ENCODE measurements at places on chromosomes 6 and 20.
A peak's percentile ranks its signal among the peaks of the same experiment; 100 is the strongest.

- no peak for DNase-seq
Measured at GRCh38 chr6:129342796-129343195, 367.2 kb downstream of the ARHGAP18 start.

- no peak for DNase-seq
Measured at GRCh38 chr6:2481307-2481706, 235.9 kb upstream of the GMDS start.

GRCh38 chr6:44735630-44735963 is 348.1 kb downstream of the CDC5L start:
- no peak for DNase-seq

DNA sequence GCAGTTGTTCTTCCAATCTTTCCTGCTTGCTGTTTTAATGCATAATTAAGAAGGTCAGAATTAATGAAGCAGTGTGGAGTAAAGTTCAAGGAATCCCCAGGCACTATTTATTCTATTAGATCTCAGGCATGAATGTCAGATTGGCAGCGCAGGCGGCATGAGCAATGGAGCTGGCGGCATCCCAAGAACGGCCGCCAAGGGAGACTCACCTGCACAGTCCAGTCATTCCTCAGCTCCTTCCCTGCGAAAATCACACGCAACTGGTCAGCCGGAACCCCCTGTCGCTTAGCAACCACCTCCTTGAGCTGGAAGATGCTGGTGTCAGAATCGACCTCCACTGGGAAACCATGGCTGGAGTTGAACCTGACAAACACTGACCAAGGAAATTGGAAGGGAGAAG is 284.5 kb downstream of the PRKN start:
- DNase-seq = no peak

- DNase-seq = no peak
Measured at GRCh38 chr6:135710042-135710441, 141.5 kb upstream of the PDE7B start.

DNA sequence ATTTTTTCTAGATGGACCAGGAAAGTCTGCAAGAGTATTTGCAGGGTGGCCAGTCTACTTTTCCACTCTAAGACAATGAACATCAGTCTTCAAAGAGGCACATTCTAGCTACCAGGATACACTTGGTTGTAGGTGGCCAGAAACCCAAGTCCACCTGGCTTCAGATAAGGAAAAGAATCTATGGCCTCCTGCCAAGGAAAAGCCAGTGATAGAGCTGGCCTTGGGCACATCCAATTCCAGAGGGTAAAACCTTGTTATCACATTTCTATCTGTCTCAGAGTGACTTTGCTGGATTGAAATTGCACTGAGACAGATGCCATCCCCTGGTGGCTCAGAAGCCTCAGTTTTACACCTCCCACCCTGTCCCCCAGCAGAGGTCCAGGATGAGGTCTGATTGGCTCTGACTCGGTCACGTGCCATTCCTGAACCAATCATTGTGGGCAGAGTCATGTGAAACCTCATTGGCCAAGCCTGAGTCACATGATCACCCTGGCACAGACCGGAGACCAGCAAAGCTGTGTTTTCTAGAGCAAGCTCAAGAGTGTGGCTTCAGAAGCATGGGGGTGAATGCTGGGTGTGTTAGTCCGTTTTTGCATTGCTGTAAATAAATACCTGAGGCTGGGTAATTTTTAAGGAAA is 497.4 kb upstream of the SULF2 start:
- DNase-seq = no peak

DNA sequence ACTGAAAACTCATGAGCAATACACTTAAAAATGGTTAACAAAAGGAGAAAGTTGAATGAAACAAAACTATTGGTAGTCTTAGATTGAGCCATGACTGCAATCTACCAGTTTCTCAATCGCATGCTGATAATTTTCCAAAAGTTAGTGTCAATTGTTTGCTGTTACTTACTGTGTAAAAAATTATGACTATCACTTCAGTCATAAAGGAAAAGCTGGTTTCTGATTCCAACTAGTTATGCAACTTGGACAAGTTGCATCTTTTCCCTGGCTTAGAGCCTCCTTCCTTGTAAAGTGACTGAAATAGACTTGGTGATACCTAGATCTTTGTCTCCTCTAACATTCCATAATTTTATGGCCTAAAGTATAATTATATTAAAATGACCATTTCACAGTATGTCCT is 88.3 kb upstream of the PAK5 start:
- no peak for DNase-seq

- DNase-seq = no peak
Measured at GRCh38 chr6:122476131-122476530, 4.5 kb upstream of the SERINC1 start.

DNA sequence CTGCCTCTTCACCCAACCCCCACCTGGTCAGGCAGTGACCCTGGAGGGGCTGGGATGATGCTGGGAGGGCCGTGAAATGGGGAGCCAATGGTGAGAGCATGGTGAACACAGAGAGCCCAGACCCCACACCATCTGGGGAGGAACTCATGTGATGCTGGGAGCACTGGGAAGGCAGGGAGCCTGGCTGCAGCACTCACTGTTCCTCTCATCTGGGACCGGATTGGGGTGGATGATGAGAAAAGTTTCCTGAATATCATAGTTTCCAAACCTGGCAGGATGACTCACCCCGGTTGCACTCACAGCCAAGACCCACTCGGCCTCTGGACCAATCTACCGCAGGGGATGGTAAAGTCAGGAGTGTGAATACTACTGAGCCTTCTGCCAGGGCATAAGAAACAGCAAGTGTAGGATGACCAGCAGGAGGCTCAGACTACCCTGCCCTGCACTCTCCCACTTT is 21.8 kb downstream of the ULBP1 start:
- DNase-seq = no peak

DNA sequence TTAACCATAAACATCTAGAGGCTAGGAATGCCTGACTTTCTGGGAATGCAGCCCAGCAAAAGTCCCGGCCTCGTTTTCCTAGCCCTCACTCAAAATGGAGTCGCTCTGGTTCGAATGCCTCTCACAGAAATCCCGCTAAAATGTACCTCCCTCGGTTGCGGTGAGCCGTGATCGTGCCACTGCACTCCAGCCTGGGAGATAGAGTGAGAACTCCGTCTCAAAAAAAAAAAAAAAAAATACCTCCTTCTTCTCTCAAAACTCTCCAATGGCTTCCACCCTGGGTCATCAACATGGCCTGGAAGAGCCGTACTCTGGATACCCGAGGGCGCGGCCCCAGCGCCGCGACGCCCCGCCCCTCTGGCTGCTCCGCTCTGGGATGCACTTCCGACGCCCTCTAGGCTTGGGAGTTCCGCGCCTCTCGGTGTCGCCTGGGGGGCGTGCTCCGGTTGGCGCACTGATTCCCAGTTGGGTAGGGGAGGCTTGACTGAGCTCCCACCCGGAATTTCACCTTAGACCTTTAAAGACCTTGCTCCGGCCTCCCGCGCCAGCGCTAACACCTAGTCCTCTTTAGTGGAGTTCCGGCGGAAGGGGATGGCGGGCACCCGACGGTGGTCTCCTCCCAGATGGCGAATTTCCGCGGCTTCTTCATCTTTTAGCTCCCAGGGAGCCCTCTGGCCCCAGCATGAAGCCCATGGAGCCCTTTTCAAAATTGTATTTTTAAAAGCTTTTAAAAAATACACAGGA is 12.3 kb downstream of the HMGN4 start:
- peak; percentile 37 for DNase-seq

DNA sequence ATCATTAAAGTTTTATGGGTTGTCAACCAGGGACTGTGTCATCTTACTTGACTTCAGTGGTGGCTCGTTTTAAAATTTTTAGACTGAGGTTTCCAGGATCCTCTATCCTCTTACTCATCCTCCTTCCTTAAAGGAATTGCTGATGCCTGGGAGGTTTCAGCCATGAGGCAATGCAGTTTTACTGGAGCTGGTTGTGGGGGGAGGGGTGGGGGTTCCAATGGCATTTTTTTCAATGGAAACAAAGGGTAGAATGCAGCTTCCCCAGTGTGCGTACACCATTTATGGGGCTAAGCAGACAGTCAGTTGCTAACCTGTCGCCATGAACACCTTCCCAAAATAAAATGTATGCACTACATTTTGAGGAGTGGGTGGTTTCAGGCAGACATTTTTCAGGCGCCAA is 88.0 kb downstream of the METTL24 start:
- DNase-seq = no peak

- no peak for DNase-seq
Measured at GRCh38 chr6:45741437-45742171, 274.1 kb downstream of the CLIC5 start.

DNA sequence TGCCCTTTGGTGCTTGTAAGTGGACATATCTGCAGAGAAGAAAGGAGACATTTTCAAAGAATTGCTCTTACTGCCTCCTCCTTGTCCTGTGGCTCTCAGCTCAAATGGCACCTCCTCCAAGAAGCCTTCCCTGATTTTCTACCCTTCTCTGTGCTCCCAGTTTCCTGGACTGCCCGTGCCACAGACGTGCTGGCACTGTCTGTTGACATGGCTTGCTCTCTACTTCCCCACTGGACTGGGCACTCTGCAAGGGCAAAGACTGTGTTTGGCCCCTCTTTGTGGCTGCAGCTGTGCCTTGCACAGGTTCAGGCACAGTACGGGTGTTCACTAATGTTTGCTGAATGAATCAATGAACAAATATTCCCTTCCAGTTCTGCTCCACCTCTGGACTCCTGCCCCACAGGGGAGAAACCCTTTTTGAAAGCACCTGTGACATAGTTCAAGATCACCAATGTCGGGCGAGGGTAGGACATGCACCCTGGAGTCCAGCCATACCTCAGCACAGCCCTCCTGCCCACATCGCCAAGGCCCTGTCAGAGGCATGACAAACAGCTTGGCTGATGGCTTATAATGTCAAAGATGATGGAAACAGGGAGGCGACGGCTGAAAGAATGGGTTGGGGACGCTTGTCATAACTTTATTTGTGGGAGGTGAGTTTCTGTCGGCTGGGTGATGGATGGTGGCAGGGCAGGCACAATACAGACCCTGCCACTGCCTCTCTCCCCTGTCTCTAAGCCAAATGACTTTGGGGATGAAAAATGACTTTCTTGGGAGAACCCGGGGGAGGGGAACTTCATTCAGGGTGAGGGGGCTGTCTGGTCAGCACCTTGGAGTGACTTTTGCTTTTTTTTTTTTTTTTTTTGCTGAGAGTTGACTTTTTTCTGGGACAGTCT is 15.6 kb upstream of the CTNNBL1 start:
- no peak for DNase-seq

GRCh38 chr6:166575205-166575604 is 11.3 kb downstream of the RAMACL start:
- no peak for DNase-seq

- DNase-seq = no peak
Measured at GRCh38 chr6:47335466-47335865, 25.8 kb upstream of the TNFRSF21 start.

DNA sequence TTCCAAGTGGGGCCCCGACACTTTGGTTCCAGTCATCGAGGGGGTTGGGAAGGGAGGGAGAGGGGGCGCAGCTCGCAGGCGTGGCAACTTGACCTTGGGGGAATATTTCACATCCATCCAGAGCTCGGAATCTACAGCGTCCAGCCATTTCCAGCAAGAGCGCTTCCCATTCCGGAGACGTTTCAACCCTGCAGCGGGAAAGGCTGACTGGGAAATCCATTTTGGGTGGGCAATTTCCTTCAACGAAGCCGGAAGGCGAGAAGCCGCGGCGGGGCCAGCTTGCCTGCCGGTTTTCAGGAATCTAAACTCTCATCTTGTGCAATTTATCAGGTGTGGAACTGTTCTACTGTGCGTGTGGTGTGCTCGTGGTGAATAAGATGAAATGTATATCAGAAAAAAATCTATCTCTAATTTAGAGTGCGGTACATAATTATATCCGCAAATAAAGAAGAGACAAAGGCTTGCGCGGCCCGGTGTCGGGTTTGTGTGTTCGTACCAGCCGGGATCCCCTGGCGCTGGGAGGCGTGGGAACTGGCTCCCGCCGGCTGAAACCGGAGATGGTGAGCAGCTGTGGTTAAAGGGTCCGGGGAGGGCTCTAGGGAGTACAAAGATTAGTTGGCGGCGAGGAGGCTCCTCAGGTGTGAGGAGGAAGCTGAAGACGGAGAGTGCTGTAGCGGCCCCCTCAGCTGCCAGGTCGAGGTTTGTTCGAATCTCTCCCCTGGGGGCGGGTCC is 4.8 kb downstream of the SLC32A1 start:
- no peak for DNase-seq

DNA sequence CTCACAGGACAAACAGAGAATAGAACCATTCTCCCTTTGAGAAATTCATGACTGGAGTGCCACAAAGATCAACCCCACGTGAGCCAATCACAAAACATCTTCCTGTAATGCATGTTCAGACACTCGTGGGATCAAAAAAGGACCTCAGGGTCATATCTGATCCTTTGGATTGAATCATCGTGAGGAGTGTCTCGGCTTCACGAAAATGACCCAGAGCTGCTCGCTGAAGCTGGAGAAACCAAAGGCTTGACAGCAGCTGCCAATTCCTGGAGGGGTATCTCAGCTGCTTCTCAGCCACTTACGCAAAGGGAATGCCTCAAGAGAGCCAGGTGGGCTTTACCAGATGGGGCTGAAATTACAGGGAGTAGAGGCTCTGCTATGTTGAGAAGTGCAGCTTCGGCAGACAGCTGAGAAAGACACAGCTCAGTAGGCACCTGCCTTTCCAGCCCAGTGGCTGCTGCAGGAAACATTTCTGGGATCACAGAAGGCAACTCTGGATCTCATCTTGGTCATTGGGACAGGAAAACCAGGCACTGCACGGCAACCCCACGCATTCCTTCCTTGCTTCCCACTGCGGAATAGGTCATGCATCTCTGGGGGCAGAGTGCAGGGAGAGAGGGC is 813.1 kb downstream of the KIF16B start:
- no peak for DNase-seq

- DNase-seq = no peak
Measured at GRCh38 chr6:108795814-108796213, 52.4 kb upstream of the ARMC2 start.

DNA sequence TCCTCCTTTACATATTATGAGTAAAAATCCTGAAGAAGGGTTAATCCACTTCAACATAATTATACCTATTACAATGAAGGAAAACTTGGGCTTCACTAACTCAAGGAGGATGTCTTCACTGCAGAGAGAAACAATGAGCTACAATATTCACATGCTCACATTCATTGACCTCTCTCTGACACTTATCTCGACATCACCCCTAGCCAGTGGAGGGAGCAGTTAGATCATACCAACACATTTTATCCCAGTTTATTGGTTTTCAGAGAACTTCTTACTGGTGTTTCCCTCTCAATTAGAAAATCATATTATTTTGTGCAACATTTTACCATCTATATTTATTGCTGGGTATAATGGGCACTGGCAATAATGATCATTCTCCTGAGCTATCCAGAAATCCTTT is 646.5 kb downstream of the TENT5A start:
- no peak for DNase-seq

Measured in stimulated activated CD8-positive, alpha-beta memory T cell treated with anti-CD3 and anti-CD28 coated beads, Interleukin-7, amount 100 ng/mL, for 4 hours (primary cell).